ENCODE measurements at places on chromosomes 7 and 10.

- no peak for DNase-seq
These were observed 596.6 kb downstream of the GRM8 start for GRCh38 chr7:126656165-126656564.

DNA sequence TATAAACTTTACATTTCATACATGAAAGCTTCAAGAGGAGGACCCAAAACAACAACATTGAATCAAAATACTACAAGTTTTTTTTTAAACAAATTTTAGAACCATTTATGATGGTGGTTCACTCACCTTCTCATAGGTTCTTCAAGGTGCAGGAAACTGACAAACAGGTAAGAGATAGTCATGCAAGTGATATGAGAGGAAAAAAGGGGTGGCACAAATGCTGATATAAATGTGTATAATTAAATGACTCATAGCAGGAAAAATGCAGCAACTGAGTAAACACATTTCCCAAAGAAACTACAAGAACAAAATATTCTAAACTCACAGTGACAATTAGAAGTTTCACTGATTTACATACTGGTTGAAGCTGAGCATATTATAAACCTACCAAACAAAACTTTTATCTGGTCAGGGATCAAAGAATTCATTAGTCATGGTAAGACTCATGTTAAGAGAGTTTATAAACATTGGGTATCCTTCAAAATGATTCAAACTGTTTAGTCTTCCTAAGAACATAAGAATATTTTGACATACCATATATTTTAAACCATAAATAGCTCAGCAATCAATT is 14.1 kb downstream of the ZWINT start:
- DNase-seq: no peak

GRCh38 chr7:13057462-13058200 is 370.2 kb downstream of the ARL4A start:
- DNase-seq: no peak

DNA sequence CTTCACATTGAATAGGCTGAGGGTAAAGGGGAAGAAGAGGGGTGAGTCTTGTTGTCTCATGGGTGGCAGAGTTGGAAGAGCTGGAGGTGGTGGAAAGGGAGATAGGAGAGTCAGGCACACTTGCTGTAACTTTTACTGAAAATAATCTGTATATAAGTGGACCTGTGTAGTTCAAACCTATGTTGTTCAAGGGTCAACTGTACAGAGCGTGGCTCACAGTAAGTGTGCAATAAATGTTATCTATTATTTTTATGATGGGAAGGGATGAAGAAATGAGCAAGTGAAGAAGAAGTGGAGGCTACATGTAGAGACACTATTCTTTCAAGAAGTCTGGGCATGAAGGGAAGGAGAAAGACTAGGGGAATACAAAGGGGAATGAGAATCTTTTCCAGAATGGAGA is 71.5 kb upstream of the FAM133B start:
- no peak for DNase-seq

GRCh38 chr10:93568105-93568390 is 1.6 kb downstream of the FFAR4 start:
- no peak for DNase-seq

DNA sequence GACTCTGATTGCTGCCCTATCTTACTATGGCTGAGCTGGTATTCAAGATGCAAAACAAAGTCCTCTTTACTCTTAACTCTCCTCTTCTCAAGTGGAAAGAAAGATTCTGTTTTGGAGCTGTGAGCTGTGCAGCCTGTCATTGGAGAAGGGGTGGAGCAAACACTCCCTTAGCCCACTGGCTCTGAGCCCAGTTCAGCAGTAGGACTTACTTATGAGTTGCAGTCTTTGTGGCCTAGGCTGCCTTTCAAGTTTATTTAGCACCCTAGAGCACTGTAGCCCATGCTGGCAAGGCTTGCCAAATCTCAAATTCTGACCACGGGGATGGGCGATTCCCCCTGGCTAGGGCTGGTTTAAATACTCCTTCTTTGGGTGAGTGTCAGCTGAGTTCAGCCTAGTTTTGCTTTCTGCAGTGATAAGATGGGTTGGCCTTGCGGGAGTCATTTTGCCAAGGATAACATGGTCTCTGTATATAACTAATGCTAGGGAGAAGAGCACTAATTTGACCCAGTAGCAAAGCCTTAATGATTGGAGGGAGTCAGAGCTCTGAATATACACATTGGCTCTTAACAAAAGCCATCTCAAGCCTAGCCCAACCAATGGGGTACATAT is 110.2 kb downstream of the MYO3A start:
- no peak for DNase-seq

GRCh38 chr10:95327367-95327766 is 36.6 kb upstream of the PDLIM1 start:
- DNase-seq: no peak

DNA sequence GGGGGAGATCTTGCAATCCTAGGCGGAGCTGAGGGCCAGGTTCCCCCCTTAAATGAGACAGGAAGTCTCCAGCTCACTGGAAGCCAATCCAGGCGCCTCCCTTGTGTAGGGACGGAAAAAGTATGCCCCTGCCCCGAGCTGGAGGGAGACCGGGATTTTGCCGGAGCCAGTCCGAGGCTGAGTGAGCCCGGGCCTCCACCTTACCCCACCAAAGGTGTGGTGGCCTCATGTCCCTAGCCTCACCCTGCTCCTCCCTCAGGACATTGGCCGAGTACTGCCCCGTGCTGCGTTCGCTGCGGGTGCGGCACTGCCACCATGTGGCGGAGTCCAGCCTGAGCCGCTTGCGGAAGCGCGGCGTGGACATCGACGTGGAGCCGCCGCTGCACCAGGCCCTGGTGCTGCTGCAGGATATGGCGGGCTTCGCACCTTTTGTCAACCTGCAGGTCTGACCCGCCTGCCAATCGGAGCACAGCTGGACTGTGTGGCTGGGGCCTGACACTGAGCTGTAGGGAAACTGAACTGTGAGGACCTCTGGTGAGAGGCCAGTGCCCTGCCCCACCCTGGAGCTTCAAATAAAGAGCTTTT is 2.0 kb downstream of the FBXL15 start:
- peak; percentile 76 for DNase-seq

GRCh38 chr10:14653271-14654161 is 121.2 kb downstream of the FAM107B start:
- DNase-seq: peak; percentile 53

GRCh38 chr10:43683451-43684291 is 35.0 kb upstream of the ZNF32 start:
- DNase-seq: peak; percentile 57

GRCh38 chr10:13792006-13792405 is 205.2 kb downstream of the PRPF18 start:
- DNase-seq: no peak

DNA sequence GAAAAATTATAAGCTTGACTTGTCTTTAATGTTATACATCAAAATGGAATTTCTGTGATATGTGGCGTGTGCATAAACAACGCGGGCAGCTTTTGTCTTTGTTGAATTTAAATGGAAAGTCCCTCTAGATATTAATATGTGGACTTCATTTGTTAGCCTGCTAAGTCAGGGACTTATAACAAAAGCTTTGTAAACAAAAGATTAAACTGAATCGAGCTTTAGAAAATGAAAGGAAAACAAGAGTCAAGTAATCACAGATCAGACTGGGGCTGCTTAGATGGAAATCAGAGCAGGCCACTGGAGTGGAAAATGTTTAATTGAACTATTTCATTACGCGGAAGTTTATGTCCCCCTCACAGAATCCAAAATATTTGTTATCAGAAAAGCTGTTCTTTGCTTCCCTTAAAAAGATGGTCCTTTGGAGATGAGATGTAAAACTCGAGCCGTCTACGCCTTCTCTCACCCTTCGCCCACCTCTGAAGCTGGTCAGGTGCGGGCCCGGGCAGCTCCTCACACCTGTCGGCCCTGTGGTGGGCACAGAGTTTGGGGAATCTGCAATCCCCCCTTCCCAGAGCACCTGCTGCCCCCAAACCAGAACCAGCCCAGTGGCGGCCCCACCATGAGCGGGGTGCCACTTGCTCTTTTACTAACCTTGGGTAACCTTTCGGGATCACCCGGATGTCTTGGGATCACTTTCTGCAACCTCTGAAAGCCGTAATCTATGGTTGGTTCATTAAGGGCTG is 116.2 kb downstream of the EBF3 start:
- DNase-seq: no peak

DNA sequence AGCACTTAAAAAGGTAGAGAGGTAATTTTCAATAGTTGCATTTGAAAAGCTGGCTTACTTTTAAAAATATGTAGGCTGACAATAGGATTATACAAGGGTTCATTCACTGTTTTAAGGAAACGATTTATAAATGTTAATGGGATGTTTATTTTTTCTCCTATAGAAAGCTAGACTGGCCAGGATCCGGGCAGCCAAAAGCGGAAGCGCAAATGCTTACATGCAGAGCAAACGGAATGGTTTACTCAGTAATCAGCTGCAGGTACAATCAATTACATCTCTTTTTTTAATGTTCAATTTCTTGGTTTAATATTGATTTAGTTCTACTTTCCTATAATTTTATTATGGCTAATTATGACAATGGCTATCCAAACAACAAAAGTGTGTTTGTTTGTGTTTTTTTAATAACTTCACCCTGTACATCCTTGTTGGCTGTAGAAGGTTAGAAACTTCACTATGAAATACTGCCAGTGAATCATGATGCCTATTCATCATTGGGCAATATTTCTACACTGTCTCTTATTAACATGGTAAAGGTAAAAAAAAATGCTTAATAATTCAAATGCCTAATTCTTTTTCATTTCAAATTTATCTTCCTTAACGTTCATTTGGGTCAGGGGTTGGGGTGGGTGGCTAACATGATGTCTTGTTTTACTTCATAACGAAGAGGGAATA is 116.4 kb downstream of the TSPAN12 start:
- no peak for DNase-seq

DNA sequence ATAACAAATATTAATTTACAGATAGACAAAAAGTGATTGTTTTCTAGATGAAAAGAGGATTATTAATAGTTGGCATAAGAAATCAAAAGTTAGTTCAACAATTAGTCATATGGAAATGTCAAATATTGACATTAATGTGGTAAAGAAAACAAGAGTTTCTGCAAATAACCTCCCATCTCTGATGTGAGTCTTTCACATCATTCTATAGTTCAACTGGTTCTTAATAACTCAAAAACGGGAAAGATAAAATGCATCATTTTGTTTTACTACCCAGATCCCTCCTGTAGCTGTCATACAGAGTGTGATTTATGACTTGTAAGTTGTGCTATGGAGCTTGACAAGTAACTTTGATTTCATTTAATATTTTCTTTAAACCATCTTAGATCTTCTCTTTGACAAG is 594.8 kb downstream of the ZWINT start:
- DNase-seq: no peak

DNA sequence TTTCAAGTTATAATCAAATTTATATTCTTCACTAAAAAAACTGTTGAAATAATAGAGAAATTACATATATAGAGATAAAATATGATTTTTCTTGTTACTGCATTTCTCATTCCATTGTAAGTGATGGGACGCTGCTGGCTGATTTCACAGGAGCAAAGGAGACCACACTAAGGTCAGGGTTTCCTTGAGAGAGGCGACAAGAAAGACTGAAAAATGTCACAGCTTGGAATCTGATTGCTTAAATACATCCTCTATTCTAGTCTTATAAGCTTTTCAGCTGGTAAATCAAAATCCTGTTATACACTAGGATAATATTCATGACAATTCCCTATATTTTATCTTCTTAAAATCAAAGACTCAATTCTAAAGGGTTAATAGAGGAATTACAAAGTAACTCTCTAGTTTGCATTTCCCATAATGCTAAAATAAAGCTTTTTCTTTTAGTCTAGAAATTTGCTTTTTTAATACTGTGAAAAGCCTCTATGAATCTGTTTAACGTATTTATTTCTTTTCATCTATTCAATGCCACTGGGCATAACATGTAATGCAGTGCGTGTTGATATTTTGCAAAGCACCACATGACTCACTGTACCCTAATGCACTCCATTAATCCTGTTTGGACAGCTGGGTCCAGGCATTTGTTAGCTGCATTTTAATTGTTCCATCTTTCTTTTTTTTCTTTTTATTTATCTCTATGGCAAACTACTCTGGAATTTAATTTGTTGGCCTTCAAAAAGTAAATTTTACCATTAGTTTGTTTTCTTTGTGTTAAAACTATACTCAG is 81.7 kb downstream of the RNF32 start:
- DNase-seq: no peak

GRCh38 chr10:101062232-101063049 is 652 bp downstream of the KAZALD1 start:
- DNase-seq: peak; percentile 72

GRCh38 chr10:58836991-58837575 is 324.4 kb downstream of the BICC1 start:
- no peak for DNase-seq

- peak; percentile 56 for DNase-seq
These were observed 80.0 kb downstream of the C7orf25 start for GRCh38 chr7:42831718-42832522.

DNA sequence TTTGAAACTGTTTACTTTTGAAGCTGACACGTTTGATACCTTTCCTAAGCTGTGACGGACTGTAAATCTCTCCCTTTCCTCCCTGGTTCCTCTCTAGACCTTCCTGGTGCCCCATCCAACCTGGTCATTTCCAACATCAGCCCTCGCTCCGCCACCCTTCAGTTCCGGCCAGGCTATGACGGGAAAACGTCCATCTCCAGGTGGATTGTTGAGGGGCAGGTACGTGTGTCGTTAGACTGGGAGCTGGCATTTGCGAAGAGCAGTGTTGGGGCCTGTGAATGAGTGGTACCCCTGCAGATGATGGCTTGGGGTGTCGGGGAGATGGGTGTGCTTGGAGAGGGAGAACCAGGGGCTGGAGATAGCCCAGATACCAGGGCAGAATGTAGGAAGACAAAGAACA is 602.7 kb upstream of the FOXK1 start:
- no peak for DNase-seq

DNA sequence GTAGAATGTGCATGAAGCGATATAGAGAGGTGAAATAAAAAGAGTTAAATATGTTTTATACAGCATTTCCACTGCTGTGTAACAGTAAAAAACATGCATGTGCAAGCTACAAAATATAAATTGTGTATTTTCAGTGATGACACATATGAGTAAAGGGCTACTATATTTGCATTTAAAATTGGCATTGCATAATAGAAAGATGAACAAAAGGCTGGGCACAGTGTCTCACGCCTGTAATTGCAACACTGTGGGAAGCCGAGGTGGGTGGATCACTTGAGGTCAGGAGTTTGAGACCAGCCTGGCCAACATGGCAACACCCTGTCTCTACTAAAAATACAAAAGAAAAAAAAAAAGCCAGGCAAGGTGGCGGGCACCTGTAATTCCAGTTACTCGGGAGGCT is 79.8 kb upstream of the CCDC71L start:
- DNase-seq: no peak

DNA sequence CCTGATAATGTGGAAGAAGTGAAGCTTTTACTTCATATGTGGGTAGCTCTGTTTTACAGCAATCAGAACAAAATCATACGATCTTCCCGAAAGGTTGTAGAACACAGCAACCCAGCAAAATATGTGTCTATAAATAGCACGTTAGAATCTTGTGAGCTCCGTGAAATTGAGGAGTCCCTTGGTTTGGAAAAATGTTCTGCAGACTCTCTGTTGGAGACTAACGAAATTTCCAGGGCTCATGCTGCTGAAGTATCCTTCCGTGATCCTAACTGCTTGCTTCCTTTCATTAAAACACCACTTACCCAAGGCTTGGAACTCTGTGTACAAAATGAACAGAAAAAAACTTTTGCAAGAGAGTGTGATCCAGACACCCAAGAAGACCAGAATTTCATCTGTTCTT is 57.5 kb downstream of the TASOR2 start:
- no peak for DNase-seq
